ENCODE measurements at places on chromosomes 6 and 20.
A peak's percentile ranks its signal among the peaks of the same experiment; 100 is the strongest.

DNA sequence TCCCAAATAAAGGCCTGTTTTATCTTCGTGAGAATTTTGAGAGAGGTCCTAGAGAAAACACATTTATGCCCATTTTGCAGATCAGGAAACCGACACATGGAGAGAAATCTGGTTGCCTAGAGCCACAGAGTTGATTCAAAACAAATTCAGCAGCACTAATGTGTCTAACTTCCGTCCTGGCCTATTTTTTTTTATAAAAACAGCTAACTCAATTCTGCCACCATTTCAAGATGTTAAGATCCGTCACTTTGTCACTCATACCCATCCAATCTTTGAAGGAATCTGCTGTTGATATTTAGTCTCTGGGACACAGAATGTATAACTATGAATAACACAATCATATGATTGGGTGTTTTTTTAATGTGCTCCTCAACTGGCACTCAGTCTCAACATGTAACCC lies 611.1 kb upstream of the ARID1B start:
- DNase-seq, result peak; percentile 38

DNA sequence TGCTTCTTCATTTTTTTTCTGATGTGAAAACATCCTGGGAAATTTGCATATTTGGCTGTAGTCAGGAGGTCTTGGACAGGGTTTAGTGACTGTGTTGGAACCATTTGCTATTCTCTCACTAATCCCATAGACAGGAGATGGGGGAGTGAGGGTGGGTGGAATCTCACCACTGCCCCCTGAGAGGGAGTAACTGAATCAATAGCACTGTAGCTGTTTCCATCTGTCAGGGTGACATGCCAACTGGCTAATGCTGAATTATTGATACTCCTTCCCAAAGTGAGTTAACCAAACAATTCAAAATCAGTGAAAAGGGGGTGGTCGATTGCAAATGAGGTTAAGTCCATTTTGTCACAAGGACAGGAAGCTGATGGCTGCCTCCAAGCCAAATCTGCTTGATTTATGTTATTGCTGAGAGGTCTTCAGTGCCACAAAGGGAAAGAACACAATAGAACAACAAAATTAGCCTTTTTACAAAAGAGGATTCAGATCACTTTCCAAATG lies 55.1 kb upstream of the B3GAT2 start:
- DNase-seq, result no peak

DNA sequence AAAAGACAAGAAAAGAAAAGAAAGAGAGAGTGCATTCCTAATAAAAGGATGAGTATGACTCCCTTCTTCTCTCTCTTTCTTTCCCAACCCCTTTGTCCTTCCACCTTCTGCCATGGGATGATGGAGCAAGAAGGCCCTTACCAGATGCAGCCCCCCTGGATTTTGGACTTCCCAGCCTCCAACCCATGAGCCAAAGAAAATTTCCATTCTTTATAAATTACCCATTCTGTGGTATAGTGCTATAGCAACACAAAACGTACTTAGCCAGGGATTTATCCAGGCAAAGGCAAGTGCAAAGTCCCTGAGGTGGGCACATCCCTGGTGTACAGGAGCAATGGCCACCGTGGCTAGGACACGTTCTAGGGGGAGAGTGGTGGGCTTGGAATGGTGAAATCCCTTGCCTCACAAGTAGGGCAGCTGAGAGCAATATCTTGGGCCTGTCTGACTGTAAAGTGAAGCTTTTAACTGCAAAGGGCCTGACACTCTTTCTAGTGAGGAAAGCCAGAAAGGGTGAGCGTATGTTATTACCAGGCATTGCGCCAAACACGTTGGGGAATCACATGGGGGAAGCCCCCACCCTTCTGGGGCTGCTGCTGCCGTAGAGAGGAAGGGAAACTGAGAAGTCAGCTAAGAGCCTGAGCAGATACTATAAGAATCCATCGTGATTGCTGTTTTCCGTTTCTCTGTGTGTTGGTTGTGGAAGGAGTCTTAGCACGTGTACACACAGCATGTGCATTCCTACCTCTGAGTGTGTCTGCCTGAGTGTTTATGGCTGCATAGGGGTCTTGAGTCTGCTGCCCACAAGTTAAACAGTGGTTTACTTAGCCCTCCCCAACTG lies 50.7 kb upstream of the SIRPA start:
- no peak for DNase-seq

- no peak for DNase-seq
These were observed 70.1 kb downstream of the RNF144B start for GRCh38 chr6:18457065-18457737.

DNA sequence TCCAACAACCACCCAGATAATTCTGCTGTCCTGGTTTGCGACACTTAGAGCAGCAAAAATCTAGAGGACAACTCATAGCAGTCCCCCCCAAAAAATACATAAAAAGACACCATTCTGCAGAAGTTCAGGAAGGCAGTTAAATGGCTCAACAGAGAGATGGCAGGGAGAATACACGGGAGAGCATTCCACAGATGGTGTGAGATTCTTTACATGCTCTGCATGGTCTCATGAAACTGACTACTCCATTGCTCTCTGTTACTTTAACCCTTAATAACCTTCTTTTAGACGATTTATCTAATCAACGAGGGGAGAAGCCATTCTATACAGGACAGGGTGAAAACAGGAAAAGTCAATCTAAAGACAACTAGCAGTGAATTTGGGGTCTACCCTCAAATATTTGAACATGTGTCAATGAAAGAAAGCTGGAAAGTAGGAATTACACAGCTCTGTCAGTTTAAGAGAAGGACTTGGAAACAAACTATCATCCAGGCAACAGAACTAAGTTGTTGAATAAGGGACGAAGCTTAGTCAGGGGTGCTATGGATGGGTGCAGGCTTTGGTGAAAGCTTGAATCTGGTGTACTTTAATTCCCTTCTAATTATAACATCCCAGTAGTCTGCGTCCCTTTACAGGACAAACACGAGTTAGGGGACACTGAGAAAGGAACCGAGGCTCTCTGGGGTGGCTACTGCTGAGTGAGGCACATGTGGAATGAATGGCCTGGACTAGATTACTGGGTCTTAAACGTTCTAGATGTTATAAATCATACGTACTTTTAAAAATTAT lies 5.1 kb downstream of the PERP start:
- no peak for DNase-seq

DNA sequence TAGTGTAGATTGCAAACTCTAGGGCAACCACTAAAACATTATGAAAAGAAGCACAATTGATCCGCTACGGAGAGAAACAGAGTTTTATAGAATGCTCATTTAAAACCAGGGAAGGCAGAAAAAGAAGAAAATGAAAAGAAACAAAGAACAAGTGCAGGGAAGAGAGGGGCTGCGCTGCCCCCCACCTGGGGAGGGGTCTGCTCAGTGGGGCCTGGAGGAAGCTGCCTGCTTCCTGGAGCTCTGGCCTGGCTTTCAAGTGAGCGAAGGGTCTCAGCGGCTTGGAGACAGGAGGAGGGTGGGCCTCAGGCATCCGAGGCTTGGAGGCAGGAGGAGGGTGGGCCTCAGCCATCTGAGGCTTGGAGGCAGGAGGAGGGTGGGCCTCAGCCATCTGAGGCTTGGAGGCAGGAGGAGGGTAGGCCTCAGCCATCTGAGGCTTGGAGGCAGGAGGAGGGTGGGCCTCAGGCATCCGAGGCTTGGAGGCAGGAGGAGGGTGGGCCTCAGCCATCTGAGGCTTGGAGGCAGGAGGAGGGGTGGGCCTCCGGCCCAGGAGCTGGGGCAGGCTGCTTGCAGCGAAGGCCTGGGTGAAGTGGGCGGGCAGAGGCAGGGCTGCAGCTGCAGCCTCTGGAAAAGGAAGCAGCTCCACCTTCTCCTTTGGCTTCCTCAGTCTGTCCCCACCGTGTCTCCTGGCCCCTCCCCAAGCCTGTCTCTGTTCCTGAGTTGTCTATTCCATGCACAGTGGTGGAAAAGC lies 406.3 kb downstream of the TAF4 start:
- DNase-seq, result no peak

DNA sequence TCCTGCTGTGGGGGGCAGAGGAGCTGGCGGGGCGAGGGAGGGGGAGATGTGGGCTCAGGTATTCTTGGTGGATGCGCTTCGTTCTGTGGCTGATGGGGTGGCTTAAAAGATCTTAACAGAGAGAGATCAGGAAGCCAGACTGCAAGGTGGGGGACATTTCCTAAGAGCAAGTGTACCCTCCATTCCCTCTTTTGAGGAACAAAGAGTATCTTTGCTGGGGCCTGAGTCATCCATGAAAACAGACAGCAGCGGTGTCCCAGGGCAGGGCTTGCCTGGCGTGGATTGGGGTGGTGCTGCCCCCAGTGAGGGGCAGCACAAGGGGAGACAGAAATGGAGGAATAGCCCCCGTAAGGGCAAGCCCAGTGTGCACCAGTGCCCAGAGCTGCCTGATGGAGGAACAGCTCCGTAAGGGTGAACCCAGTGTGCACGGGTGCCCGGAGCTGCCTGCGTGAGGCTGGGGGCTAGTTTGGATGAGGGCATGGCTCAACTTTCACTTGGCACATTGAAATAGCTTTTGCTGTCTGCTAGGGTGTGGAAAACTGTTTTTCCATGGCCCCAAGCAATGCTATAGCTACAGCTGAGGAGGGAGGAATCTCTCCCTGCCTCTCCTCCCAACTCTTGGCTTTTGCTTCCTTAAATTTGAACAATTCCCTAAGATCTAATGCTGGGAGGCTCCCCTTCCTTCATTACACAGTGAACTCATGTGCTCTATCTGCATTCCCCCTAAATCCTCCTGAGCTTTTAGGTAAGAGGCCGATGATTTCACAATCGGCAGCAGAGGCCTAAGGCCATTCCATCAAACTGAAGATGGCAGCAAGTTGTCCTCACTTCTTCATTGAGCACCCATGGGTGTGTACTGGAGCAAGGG lies 12.9 kb downstream of the MAPK13 start:
- DNase-seq, result no peak

DNA sequence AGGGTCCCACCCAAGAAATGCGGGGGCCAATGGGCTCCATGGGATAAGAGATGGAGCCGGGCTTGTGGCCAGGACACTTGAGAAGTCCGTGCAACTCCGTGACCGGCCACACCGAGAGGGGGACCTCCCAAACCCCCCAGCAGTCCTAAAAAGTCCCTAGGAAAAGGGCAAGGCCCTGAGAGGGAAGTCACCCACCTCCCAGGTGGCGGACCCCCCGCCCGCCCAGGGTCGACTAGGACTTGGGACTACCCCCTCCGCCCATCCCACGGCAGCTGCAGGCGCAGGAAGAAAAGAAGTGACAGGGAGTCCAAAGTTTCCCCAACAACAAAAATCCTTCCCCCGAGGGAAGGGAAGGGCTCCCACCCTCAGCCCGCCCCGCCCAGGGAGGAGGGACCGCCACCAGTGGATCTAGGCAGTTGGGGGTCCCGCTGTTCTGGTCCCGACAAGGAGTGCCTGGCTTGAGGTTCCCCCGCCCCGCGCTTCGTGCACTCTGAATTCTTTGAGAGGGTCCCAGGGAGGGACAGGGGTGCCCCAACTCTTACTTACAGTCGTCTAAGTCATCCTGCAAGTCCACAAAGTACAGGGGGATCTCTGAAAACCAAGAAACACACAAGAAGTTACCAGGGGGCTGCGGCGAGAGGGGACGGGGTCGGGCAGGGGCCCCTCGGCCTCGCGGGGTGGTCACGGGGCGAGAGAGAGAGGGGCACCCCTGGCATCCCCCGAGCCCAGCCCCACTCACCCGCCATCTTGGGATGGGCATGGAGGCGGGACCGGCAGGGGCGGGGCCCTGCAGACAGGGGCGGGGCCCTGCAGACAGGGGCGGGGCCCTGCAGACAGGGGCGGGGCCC lies 611 bp upstream of the RAB22A start:
- peak; percentile 71 for DNase-seq

- no peak for DNase-seq
These were observed 148.4 kb downstream of the SYCP2 start for GRCh38 chr20:59784791-59785668.

DNA sequence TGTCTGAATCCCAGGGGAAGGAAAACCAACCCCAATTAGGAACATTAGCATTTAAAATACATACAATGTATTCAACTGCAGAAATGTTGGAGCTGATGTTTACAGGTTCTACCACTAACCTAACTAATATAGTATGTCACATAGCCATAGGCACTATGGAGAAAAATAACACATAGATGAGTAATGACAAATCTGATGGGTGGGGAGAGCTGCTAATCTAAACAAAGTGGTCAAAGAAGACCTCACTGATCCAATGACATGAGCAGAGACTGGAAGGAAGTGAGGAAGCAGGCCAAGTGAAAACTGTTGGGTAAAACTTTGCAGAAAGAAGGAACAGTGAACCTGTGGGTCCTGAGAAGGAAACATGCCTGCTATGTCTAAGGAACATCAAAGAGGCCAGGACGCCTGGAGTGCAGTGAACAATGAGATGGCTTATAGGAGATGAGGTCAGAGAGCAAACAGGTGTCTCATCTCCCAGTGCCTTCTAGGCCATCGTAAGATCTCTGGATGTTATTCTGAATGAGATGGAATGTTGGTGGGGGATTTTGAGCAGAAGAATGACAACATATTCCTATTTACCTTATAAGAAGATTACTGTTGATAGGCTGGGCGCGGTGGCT lies 135.7 kb downstream of the ALDH8A1 start:
- DNase-seq, result no peak

DNA sequence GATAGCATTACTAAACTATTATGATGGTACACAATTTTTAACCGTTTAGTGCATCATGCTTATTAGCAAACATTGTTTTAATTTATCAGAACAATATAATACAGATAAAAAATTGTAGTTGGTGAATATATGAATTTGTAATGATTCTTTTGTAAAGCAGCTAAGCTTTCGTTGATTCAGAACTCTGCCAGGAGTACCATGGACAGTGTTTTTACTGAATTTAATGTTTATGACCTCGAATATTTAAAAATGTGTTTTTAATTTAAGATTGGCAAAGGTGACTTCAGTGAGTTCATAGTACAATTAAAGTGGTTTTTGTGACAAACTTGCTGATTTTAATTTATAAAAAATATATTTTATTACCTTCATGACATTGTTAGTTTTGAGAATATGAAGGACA lies 10.0 kb downstream of the AFDN start:
- DNase-seq, result no peak

- DNase-seq, result peak; percentile 22
These were observed 537 bp downstream of the TCP1 start for GRCh38 chr6:159788753-159789376.

GRCh38 chr20:33660035-33660684 lies 2.0 kb upstream of the C20orf144 start:
- no peak for DNase-seq

DNA sequence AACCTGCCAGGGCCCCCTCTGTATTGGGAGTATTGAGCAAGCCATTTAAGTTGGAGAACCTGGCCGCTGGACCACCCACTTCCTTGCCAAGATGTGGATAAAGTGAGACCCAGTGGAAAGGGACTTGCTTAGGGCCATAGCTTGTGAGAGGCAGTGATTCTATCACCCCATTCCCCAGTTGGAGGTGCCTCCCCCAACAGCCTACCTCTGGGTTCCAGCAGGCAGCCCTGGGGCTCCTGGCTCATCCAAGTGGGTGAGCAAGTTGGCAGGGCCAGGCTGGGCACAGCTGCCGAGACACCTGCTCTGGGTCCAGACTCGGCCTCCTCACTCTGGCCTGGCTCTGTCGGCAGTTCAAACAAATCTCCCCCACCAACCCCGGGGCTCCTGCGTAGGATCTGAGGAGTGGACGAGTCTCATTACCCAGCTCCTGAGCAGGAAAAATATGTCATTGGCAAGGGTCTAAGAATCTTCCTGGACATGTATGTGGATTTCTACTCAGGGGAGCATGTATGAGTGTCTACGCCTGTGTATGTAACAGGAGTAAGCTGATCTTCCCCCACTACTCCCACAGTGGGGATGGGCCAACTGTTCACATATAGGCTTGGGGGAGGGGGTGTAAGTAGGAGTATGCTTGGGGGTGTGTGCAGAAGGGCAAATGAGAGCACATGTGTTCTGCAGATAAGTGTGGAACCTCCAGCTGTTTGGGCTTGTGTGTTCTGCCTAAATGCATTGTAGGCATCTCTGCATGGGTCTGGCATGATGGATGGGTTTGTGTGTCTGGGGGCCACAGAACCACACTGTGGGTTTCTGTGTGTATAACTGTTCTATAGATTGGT lies 1.9 kb downstream of the ID1 start:
- no peak for DNase-seq

All from stimulated activated naive CD4-positive, alpha-beta T cell (primary cell).